ENCODE measurements at places on chromosomes 12 and 14. TPM values are rescaled to one million over a fixed set of nuclear protein-coding genes. Genes with fewer than 3 reads are reported as not detected.
A peak's percentile ranks its signal among the peaks of the same experiment; 100 is the strongest.

DNA sequence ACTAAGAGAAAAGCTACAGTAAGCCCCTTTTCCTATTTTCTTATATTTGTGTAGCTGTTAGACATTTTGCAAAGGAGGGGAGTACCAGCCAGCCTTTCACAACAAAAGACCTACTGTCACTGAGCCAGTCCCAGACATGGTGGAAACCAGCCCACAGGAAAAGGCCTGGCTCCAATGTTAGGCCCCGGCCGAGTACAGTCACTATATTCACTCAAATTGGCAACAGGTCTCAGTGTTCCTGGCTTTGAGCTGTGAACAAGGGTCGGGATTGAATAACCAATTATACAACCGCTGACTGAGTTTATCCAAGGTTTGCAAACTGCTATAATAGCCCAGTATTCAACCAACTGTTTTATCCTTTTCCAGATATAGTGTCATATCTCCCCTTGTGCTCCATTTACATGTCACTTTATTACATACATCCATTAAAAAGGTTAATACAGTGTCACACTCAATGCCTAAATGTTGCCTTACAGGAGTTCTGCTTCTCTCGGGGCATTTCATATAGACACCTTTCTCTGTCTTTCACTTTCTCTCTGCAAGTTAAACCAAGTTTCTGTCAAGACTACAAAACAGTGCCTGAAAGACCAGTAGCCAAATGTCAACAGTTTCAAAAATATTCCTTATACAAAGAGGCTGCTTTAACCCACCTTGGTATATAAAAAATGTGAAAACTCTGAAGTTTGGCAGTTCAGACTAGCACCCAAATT lies 178.1 kb downstream of the SOX5 start:
- DNase-seq = peak; percentile 15

The PTPRQ gene
- not detected for total RNA-seq

DNA sequence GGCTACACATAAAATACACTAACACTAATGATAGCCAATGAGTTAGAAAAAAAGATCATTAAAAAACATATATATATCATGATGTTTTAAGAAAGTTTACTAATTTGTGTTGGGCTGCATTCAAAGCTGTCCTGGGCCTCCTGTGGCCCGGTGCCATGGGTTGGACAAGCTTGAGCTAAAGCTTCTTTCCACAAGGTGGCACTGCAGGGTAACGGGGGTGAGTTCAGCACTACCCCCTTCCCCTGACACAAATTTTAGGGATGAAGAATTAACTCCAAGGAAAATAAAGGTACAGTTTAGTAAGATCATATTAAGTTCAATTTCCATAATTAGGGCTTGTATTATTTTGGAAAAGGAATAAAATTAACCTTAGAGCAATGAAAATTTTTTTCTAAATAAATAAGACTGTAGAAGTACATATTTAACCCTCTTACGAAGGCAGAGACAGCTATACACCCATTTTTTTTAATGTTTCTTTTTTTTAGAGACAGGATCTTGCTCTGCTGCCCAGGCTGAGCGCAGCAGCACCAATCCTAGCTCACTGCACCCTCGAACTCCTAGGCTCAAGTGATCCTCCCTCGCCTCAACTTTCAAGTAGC lies 38.9 kb downstream of the PPP1R13B start:
- peak; percentile 60 for DNase-seq

The OR4K14 gene
- total RNA-seq = not detected

- no peak for DNase-seq
Measured at GRCh38 chr12:104460973-104461698, 4.4 kb downstream of the CHST11 start.

The MGAT4C gene
- total RNA-seq = not detected

The SMAGP gene
- 30.7 TPM for total RNA-seq

- no peak for DNase-seq
Measured at GRCh38 chr14:28758885-28759652, 7.5 kb upstream of the FOXG1 start.

DNA sequence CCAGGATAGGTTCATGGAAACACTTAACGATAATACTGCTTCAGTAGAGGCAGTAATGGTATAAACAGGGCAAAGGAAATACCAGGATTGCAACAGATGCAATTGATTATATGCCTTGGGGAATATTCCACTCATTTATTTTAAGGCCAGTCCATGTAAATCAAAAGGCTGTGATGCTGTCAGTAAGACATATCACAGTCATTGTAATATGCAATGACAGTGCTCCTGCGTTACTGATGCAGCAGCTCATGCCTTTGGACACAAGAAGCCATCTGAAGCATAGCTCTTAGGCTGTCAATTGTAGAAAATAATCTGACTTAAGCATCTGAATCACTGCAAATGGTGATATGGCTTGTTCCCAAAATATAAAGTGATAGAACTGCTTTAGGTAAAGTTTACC lies 674.8 kb downstream of the TMTC2 start:
- DNase-seq = no peak

The CLEC1B gene
- total RNA-seq = not detected

The IFT43 gene
- total RNA-seq = 20.6 TPM

GRCh38 chr12:40788276-40788675 lies 96.0 kb downstream of the CNTN1 start:
- no peak for DNase-seq

DNA sequence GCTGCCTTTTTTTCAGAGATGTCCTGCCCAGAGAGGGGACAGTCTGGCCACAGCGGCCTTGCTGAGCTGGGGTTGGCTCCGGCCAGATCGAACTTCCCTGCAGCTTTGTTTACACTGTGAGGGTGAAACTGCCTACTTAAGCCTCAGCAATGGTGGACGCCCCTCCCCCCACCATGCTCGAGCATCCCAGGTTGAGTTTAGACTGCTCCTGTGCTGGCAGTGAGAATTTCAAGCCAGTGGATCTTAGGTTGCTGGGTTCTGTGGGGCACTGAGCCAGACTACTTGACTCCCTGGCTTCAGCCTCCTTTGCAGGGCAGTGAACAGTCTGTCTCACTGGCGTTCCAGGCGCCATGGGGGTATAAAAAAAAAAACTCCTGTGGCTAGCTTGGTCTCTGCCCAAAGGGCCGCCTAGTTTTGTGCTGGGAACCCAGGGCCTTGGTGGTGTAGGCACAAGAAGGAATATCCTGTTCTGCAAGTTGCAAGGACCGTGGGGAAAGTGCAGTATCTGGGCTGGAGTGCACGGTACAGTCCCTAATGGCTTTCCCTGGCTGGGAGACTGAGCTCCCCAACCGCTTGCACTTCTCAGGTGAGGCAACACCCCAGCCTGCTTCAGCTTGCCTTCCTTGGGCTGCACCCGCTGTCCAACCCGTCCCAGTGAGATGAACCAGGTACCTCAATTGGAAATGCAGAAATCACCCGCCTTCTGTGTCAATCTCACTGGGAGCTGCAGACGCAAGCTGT lies 79.1 kb downstream of the LRIG3 start:
- no peak for DNase-seq
